HFFc6 (cell line): ENCODE measurements at places on chromosomes 3 and 15.

- no peak for DNase-seq
Observed at GRCh38 chr3:170522201-170522600, 63.7 kb downstream of the SLC7A14 start.

GRCh38 chr3:129855832-129856419 lies 37.6 kb downstream of the TMCC1 start:
- peak; percentile 27 for DNase-seq

DNA sequence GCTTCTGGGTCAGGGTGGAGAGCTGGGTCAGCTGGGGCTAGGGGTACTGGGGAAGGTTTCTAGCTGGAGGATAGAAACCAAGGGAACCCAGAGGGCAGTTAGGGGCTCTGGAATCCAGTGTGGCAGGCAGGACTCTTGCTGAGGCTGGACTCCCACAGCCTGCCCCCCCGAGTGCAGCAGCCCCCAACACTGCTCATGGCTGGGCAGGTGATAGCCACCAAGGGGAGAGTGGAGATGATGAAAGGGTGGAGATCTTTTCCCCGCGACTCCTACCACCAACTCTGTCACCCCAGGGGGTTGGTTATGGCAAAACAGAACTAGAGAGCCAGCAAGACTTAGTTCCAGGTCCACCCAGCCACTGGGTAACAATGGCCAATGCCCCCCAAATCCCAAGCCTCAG lies 16.9 kb upstream of the LINGO1 start:
- DNase-seq = no peak

GRCh38 chr3:122991236-122991985 lies 36.2 kb downstream of the SEMA5B start:
- no peak for DNase-seq

- peak; percentile 14 for DNase-seq
Observed at GRCh38 chr3:117059067-117059955, 349.7 kb downstream of the TUSC7 start.

DNA sequence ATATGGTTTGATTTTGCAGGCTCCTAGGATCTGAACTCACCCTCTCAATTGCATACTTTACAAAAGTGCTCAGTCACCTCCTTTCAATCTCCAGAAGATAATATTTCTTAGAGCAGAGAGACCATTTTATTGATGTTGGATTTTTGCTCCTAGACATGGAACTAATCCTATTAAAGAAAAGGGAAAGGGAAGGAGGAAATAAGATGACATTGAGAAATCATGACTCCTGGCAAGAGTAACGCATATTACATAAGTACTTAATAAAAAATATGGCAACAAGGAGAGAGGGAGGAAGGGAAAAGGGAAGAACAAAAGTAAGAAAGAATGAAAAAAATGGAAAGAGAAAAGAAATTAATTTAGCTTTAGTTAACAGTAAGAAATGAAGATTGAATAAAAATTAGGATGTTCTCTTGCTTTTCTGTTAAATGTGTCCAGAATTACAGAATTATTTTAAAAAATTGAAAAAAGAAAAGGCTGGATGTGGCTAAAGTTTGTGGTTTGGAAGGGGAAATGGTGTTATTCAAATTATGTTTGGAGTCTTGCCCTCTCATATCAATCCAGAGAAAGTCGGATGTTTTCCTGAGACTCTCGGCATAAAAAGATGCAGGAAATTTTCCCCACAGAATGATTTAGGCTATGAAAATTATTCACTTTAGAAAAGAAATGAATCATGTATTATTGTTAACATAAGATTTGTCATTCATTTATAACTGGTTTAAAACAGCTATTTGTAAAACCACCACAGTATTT lies 474.0 kb downstream of the FGF12 start:
- no peak for DNase-seq

DNA sequence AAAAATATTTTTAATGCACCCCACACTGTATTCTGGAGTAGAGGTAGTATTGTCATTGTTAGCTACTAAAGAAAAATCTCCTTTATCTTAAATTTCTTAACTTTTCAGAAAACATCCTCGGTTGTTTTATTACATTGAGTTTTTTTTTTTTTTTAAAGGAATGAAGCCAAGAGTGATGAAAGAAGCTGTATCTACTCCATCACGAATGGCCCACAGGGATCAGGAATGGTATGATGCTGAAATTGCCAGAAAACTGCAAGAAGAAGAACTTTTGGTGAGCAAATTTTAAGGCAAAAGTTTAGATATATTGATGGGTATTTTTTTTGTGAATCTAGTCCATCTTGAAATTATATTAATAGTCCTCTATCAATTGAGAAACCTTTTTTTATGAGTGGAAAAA lies 49.7 kb upstream of the UTS2B start:
- no peak for DNase-seq

DNA sequence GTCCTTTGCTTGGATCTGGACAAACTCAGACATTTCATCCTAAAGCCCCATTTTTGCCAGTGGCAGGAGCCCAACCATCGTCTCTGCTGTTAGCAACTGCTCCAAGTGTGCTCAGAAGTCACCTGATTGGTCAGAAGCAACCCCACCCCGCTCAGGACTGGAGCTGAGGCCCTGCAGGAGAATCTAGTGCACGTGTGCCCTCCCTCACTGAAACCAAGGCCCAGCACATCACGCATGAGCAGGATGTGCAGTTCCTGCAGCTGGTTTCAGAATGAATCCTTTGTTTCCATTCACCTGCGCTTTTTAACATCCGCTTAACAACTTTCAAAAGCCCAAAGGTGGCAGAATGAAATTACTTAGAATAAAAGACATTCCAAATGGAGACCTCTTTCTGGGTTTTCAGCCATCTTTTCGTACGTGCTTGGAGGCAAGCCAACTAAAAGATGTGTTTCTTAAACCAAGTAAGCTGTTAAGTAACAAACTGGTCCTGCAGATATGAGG lies 81.2 kb downstream of the SRGAP3 start:
- DNase-seq = no peak

GRCh38 chr3:128152419-128153155 lies 694 bp upstream of the EEFSEC start:
- peak; percentile 78 for DNase-seq

- no peak for DNase-seq
Observed at GRCh38 chr3:86378829-86379228, 612.1 kb downstream of the VGLL3 start.

DNA sequence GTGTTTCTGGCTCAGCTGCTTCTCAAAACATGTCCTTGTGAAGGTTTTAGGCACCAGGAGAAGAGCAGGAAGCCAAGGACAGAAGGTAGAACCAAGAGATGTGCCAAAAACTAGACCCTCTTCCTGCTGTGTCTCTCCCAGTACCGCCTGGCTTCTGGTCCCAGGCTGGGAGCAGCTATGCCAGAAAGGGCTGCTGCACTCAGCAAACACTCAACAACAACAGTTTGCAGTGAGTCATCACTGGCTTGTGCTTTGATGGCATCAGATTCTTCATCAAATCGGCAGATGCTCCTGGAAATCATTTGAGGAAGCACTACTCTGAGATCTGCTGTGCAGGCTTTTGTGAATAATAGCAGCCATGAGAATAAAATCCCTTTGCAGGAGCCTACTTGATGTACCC lies 63.2 kb downstream of the DGKG start:
- DNase-seq = no peak

DNA sequence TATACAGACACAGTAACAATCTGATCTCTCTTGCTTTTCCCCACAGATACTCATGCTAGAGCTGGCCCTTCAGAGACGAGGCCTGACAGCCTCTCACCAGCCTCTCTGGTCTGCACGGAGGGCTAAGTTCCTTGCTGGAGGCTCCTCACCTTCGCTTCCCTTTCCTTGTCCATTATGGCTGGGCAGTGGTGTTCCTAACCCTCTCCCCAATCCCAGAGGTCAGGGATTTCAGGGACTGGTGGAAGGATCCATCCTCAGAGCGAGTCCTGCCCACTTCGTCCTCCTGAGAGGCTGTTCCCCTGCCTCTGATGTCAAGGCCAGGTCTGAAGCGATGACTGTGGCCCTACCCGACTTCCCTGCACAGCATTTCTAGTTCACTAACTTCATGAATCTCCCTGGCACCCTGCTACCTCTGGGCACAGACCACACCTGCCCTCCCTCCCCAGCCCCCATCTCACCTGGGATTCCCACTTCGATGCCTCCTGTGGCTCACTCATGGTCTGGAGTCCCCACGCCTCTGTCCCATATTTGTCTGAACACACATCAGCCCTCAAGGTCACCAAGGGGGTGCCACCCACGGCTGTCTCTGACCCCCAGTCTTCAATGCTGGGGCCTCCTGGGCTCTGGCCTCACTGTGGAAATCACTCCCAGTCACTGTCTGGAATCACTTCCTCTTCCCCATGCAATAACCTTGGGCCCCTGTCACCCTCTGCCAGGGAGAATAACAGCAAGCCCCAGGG lies 124.9 kb upstream of the PRR20G start:
- no peak for DNase-seq

GRCh38 chr15:96335411-96336024 lies 5.0 kb downstream of the NR2F2 start:
- DNase-seq = no peak

GRCh38 chr3:82790307-82791097 lies 1029.1 kb upstream of the GBE1 start:
- DNase-seq = no peak

- no peak for DNase-seq
Observed at GRCh38 chr3:117885011-117885441, 1149.6 kb downstream of the IGSF11 start.

DNA sequence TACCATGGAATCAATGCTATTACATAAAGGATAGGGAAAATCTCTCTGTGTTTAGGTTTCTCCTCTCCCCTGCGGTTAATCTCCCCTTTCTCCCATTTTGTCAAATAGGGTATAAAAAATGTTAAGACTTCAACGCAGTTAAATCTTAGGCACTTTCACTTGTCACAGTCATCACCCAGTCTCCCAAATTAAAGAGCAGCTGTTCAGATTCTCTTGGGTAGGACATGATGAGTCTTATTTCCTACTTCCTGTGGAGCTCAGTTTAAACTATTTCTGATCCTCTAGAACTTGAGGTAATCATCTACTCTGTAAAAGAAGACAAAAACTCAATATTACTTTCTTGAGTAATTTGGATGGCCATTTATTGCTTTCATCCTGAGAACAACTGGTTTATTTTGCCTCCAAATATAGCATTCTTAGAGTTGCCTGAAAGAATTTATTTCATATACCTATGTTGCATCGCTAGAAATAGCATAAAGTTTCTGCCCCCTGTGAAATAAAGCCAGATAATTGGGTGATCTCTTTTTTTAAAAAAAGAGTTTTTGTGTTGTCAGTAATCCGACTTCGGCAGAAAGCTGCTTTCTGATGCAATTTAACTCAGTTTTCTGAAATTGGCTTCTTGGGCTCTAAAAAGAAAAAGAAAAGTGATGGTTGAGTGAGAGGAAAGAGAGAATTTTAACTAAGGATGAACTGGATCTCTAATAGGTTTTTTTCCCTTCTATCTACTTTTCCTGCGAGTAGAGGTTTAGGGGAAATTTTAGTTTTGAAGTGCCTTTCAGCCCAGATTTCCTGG lies 20.7 kb downstream of the RAP2B start:
- DNase-seq = no peak

DNA sequence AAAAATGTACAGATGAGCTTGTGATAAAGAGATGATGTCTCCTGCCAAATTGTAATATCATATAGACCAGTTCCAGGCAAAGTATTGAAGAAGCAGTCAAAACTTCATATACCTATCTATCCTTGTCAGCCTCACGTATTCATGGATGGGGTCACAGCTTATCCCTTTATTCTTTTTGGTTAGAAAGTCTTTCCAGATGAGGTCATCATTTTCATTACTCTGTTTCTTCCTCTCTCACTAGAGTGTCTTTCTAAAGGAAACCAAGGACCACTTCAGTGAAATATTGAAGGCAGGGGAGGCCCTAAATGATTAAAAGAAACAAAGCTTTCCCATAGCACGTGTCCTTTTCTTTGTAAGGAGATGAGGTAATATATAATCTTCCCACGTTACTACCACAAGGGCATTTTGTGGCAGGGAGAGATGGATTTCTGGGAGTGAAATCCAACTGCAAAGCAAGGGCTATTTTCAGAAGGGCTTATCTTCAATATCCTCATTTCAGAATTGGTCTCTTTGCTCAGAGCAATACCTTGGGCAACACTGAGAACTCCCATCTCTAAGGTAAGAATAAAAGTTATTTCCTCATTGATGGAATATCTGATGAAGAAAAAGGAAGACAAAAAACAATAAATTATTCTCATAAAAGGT lies 260.2 kb downstream of the TIGIT start:
- no peak for DNase-seq

DNA sequence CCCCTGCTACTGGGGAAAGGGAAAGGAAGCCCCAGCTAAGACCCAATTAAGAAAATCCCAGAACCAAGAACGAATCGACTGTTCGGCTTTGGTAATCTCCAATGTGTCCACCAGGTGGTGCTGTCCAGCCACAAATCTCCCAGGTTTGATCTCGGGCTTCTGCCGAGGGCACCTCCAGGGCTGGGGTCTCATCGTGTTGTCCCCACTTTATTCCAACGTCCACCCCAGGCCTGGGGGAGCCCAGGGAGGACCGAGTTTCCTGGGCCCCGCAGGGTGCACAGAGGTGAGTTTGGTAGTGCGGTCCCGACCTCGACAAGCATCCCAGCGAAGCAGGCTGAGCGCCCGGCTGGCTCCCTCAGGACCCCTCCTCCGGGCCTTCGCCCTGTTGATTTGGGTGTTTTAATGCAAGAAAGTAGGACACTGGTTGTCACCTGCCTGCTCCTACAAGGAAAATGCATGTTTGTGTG lies 185.1 kb downstream of the GOLGA6L6 start:
- no peak for DNase-seq

DNA sequence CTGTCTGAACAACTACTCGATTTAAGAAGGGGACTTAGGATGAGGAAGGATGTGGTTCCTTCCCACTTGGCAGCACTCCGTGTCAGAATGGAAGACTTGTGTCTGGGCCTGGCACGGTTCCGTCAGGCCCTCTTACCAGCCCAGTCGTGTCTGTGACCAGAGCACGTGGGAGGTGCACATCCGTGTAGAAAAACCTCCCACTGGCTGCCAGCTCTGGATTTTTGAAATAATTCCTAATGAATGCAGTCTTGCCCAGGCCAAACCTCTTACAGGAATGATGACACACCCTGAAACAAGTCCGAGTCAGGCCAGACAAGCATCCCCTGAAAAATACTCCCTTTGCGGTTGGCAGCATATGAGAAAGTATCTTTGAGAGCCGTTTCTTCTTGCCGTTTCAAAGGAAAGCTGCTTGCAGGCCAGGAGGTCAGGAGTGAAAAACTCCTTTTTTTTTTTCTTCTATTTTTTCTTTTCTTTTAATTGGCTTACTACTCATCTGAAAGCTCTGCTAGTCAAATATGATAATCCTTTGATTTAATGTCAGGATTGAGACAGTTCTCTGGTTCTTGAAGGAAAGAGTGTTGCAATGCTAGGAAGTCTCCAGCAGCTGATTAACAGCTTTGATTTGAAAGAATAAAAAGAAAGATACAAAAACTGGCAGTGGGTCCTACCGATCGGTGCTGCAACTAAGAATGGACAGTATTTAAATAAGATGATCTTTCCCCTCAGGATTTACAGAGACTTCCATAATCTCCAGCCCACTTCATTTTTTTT lies 19.8 kb downstream of the IL1RAP start:
- DNase-seq = peak; percentile 75
